ENCODE measurements at places on chromosomes 6 and 20.

DNA sequence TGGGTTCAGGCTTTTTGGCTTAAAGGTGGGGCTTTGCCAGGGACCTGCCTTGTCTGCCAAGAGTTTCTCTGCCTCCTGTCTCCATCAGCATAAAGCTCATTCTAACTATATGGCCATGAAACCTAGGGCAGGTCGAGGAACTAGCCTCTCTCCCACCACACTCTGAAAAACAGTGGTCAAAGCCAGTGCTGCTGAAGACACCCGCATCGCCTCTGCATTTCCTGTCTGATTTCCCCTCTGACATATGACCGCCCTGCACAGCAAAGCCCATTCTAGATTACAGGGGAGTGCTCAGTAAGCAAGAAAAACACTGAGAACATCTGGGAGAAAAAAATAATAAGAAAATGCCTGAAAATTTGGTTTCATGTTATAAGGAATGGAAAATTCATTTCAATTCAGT, 573.6 kb downstream of the PRKN start:
- DNase-seq, result no peak

- DNase-seq, result no peak
Measured at GRCh38 chr20:44005661-44006060, 91.0 kb downstream of the TOX2 start.

DNA sequence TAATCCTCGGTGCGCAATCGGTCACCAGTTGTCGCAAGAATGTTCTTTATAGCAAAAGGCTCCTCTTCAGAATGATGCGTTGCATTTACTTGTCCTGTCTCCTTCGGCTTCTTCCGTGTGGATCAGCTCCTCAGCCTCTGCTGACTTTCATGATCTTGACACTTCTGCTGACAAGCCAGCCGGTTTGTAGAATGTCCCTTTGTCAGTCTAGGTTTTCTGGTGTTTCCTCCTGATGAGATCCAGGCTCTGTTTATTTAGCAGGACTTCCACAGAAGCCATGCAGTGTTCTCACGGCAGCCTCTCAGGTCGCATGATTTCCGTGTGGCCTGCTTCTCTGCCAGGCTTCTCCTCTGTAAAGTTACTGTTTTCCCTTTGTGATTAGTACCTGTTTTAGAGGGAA, 66.9 kb downstream of the STX11 start:
- no peak for DNase-seq

DNA sequence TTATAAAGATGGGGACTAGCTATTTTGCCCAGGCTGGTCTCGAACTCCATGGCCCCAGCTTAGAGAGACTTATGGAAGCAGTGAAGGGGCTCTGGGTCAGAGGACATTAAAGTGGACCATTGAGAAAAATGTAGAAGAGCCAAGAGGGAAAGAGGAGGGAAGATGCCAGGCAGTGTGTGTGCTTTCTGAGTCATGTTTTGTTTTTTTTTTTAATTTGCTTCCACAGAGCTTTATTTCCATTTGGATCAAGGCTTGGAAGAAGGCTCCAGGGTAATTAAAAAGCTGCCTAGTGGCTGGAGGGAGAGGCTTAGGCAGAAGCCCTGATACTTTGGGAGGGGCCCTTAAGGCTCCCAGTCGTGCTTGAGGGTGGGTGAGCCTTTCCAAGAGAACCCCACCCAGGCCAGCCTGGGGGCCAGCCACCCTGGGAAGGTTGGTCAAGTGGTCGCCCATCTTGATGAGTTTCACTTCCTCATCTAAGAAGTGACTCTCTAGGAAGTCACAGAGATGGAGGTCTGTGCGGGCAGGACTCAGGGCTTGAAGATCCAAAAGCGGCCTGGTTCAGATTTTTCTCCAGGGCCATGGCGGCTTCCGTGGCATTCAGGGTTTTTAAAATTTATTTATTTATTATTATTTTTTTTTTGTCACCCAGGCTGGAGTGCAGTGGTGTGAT, 3.0 kb upstream of the ZNF335 start:
- no peak for DNase-seq

DNA sequence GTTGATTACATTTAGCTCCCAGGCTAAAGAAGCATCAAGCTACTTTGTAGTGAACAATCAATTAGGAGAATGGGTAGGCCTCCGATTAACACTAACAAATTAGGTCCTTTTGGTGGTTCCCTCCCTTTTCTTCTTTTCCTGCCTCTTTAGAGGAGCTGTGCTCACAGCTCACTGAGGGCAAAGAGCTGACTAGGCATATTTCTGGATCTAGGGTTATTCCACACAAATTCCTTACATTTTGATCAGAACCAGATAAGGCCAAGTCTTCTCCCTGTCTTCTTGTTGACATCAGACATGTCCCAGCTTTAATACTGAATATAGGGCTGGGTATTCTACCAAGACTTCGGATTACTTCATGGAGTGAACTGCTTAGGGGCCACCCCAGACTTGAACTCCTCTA, 119.1 kb downstream of the PKHD1 start:
- DNase-seq, result no peak

GRCh38 chr20:19712721-19713260, 45.3 kb upstream of the RIN2 start:
- DNase-seq, result no peak

GRCh38 chr20:44166008-44166407, 21.0 kb downstream of the JPH2 start:
- DNase-seq, result no peak

DNA sequence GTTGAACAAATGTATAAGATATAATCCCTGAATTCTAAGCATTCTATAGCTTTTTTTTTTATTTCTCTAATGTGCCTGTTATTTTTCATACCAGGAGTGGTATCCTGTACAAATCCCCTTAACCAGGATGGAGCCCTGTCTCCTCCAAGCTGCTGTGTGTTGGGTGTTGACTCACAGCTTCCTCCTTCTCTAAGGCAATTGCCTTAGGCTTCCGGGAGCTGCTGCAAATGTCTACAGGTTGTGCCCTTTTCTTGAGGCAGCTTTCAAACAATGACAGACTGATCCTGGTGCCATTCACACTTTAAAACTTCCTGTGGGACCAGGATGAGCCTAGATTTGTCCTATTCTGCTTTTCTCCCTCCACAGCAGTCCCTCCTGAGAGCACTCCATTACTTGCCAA, 173.2 kb downstream of the BTBD3 start:
- no peak for DNase-seq

- DNase-seq, result no peak
Measured at GRCh38 chr20:38173237-38174156, 8.4 kb upstream of the TGM2 start.

GRCh38 chr6:91637217-91637616, 1050.3 kb upstream of the MAP3K7 start:
- DNase-seq, result no peak

- no peak for DNase-seq
Measured at GRCh38 chr6:16441262-16441661, 202.9 kb downstream of the GMPR start.

GRCh38 chr20:53890443-53891305, 179.7 kb downstream of the BCAS1 start:
- DNase-seq, result no peak

DNA sequence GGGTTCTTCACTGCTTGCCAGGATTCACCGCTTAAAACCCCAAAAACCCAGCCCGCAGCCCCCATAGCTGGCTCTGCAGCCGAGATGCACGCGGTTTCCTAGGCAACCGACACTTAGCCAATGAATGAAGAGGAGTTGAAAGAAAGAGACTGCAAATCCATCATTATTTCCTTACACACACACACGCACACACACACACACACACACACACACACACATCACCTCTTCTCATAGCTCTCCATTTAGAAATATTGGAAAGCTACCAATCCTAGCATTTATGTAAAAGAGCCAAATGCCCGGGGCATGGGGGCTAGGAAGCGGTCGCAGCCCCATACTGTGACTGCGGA, 3.4 kb upstream of the TUBB2B start:
- DNase-seq, result peak; percentile 53

GRCh38 chr6:34130862-34131261, 15.0 kb downstream of the GRM4 start:
- DNase-seq, result no peak

DNA sequence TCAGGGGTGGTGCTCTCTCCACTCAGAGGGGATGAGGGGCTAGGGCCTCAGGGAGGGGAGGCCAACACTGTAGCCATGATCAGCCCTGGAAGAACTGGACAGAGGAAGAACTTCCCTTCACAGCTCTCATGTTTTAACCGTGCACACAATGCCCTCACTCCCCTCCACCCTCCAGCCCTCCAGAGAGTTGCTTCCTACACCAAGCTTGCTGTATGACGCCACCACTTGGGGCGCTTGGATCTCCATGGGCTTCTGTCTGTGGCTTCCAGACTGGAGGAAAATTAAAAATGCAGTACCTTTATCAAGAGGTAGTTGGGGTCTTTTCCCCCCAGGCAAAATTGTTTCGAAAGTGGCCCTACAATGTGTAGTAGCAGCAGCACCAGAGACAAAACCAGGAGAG, 48.4 kb downstream of the ARHGAP40 start:
- no peak for DNase-seq

GRCh38 chr6:5457983-5458683, 196.8 kb downstream of the FARS2 start:
- DNase-seq, result no peak

DNA sequence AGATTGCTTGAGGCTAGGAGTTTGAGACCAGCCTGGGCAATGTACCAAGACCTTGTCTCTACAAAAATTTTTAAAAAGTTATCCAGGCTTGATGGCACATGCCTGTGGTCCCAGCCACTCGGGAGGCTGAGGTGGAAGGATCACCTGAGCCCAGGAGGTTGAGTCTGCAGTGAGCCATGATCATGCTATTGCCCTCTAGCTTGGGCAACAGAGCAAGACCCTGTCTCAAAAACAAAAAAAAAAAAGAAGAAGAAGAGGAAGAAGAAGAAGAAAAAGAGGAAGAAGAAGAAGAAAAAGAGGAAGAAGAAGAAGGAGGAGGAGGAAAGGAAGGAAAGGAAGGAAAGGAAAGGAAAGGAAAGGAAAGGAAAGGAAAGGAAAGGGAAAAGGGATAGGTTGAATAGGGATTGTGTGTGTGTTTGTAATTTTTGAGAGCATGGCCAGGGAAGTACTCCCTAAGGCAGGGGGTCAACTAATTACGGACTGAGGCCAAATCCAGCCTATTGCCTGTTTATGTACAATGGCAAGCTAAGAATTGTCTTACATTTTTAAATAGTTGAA, 43.0 kb upstream of the ZNF217 start:
- DNase-seq, result no peak

DNA sequence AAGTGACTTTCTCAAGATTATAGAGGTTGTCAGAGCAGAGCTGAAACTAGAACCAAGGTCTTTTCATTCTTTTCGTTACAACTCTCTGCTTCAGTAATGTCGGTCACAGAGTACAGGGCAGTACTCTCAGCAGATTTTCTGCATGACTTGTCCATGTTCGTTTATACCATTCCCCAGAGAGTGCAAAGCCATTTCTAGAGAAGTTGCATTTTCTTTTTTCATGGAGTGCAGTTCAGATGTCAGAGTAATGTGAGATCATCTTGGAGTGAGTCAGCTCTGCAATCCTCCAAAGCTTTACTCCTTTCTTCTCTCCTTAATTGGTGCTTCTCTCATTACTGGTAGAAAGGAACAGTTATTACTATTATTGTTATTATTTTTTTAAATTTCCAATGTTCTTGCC, 115.6 kb upstream of the B3GAT2 start:
- DNase-seq, result no peak

GRCh38 chr20:31573555-31574321, 31.4 kb upstream of the ID1 start:
- no peak for DNase-seq

DNA sequence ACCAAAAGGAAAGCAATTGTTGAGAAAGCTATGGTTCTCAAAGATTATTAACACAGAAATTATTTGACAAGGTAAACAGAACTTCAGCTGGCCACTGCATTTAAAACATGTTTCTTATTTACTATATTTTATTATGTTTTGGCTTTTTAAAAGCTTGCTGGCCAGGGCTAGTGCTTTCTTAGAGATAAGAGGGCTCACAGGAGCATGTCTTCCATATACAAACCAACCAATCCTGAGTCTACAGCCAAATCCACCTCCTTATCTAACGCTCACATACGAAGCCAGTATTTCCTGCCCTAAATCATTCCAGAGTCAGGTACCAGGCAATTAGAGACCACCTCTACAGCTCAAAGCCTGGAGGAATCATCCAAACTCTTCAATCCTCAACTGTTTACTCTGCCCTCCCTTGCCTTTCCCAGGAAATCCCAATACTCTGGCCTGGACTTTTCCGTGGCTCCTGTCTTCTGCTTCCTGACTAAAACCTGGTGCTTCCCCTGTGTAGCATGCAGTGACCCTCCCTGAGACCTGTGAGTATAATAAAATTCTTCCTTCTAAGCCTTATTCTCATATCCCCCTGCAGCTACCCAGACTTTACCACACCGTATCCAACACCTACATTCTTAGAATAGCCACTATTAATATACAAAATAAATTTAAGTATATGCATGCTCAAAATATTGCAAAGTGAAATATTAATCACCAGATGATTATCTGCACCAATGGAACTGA, 33.2 kb downstream of the RANBP9 start:
- DNase-seq, result no peak

DNA sequence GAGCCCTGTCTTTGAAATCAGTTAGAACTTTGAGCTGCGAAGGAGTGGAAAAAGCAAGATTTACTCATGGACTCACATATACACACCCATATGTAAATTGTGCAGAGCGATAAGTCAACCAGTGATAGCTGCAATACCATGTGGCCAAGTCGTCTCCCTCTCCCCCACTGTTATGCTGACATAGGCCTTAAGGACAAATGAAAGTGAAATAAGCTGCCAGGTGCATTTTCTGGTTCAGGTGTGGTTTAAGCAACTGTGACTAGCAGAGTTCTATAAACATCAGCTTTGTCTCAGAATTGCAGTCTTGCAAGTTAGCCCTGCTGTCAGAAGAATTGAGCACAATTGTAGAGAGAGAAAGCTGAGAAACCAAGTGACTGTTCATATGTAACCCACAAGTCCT, 9.6 kb downstream of the FAM83B start:
- DNase-seq, result no peak

GRCh38 chr6:159043947-159044346, 844 bp downstream of the TAGAP start:
- no peak for DNase-seq

DNA sequence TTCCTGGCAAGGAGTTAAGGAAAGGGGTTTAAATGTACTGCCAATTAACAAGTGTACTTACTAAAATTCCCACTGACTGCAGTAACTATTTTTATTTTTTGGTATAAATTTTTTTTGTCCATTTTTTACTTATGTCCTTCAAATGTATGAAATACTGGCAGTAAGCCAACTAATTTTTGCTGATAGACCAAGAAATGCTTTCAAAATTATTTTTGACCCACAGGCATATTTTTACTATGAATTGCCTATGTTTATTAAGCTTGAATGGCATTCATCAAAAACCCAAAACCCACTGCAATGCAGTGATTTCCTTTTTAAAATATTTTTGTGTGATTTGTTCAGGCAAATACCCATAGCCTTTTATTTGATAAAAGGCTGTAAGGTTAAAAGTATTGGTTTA, 560.1 kb downstream of the UTRN start:
- no peak for DNase-seq

GRCh38 chr6:27986928-27987725, 30.1 kb downstream of the OR2B6 start:
- no peak for DNase-seq

GRCh38 chr6:2839195-2839981, 2.3 kb downstream of the SERPINB1 start:
- DNase-seq, result no peak

All from GM13977 (cell line).